ENCODE measurements at places on chromosomes 6 and 20. TPM values are rescaled to one million over a fixed set of nuclear protein-coding genes. Genes with fewer than 3 reads are reported as not detected.

The FAM217A gene
- not detected for polyA plus RNA-seq

The KIF25 gene
- polyA plus RNA-seq = not detected

GRCh38 chr20:56373942-56374341 lies 15.2 kb downstream of the FAM210B start:
- no peaks in the 10 kb centered on the region for H3K4me1 ChIP-seq
- no peak overlapping the region for H3K4me3 ChIP-seq
- peak; percentile 98 for DNase-seq

The PTCRA gene
- not detected for polyA plus RNA-seq

The THBD gene
- 0.07 TPM for polyA plus RNA-seq

The EFCAB8 gene
- not detected for polyA plus RNA-seq

- H3K4me3 ChIP-seq = no peak overlapping the region
- no peak for DNase-seq
- no peak overlapping the region for H3K27ac ChIP-seq
- no peaks in the 10 kb centered on the region for H3K4me1 ChIP-seq
Observed at GRCh38 chr20:57249073-57249472, 17.4 kb downstream of the BMP7 start.

DNA sequence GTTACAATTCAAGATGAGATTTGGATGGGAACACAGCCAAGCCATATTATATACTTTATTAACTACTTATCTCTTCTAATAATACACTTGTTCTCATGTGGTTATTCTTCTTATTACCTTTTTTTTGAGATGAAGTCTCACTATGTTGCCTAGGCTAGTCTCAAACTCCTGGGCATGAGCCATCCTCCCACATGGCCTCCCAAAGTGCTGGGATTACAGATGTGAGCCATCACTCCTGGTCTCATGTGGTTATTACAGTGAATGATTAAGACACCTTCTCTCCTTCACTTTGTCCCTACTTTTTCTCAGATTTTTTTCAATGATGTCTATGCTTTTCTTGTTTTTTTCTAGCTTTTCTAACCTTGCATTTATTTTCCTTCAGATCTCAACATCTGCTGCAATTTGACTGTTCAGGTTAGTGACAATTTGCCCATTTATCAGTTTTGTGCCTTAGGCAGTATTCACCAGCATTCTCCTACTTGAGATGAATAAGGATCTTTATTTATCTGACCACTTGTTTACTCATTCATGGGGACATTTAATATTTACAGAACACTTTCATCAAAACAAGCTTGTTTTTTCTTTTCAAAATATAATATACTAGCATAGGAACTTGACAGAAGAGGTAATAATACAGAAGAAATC lies 105.7 kb downstream of the SLC16A10 start:
- H3K4me3 ChIP-seq = no peak overlapping the region
- no peaks in the 10 kb centered on the region for H3K4me1 ChIP-seq
- peaks cover 3% of the 10 kb centered on the region for H3K27me3 ChIP-seq

The TXLNB gene
- polyA plus RNA-seq = 0.04 TPM

DNA sequence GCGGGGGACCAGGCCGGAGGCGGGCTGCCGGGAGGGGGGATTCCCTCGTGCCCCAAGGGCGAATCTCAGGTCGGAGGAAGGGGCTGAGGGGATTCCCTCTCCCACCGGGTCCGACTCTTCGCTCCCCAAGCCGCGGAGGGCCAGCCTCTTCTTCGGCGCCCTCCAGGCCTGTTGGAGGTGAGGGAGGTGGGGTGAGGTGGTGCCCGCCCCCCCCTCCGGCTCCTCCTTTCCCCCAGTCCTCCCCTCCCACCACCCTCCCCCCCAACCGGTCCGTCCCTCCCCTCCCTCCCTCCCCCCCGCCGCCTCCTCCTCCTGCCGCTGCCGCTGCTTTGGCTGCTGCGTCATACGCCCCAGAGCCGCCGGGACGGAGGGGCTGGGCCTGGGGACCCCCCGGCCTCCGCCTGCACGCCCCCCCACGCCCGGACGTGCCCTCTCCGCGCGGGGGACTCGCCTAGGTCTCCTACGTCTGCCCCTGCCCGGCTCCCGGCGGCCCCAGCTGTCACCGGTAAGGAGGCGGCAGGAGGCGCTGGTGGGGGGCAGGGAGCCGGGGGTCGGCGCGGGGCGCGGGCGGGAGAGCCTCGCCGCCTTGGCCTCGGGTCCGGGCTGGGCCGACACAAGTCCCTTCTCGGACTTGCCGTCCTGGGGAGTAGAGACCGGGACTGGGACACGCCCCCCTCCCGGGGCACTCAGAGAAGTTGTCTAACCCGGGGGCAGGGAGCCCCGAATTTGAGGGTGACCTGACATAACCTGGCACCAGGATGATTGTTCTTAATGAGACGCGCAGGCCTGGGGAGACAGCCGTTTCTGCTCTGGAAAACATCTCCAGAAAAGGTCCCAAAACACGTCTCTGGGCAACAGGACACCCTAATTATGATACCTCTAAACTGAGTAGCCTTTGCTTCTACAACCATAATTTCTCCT lies at the start of gene PHF1:
Gene PHF1 (plus strand): TSS at position 304 of the 921 bp plus-strand sequence. CDS start 1,250 bp downstream, outside the sequence.
- H3K36me3 ChIP-seq = peaks cover 39% of the 10 kb centered on the region
- H3K27me3 ChIP-seq = no peaks in the 10 kb centered on the region
- peak within 1 kb of the TSS; percentile 100 for H3K27ac ChIP-seq

The HRH3 gene
- polyA plus RNA-seq = not detected

GRCh38 chr6:128233531-128233930 lies 286.9 kb downstream of the PTPRK start:
- no peaks in the 10 kb centered on the region for H3K27me3 ChIP-seq
- H3K27ac ChIP-seq = no peak overlapping the region
- no peak for DNase-seq
- peaks cover 2% of the 10 kb centered on the region for H3K4me1 ChIP-seq
- no peak overlapping the region for H3K4me3 ChIP-seq

GRCh38 chr6:34247481-34248197 lies 1.2 kb downstream of the SMIM29 start:
- peaks cover 22% of the 10 kb centered on the region for H3K4me1 ChIP-seq
- peaks cover 12% of the 10 kb centered on the region for H3K36me3 ChIP-seq
- no peak overlapping the region for H3K4me3 ChIP-seq
- no peak overlapping the region for H3K27ac ChIP-seq

DNA sequence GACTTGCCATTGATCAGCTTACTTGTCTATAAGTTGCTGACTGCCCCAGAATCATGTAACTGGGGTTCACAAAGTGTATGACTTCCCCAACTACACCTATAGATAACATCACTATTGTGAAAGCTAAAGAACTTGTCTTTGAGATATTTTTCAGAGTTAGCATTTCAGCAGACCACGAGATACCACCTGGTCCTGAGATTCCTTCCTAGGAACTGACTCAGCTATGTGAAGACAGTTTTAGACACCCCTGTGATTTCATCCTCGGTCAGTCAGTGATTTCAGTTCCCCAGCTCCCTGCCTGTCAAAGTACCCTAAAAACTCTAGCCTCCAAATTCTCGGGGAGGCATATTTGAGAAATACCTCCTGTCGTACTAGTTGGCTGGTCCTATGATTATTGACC lies 62.4 kb downstream of the TXNDC5 start:
- H3K4me1 ChIP-seq = peaks cover 8% of the 10 kb centered on the region
- H3K27me3 ChIP-seq = no peaks in the 10 kb centered on the region
- no peak overlapping the region for H3K4me3 ChIP-seq
- peak; percentile 12 for DNase-seq

- peaks cover 6% of the 10 kb centered on the region for H3K4me1 ChIP-seq
- H3K27me3 ChIP-seq = peaks cover 9% of the 10 kb centered on the region
- no peak overlapping the region for H3K4me3 ChIP-seq
- H3K27ac ChIP-seq = no peak overlapping the region
- DNase-seq = no peak
- peaks cover 15% of the 10 kb centered on the region for H3K36me3 ChIP-seq
Observed at GRCh38 chr6:143957679-143958274, 50.3 kb downstream of the PLAGL1 start.

GRCh38 chr6:108921547-108922361 lies 73.5 kb downstream of the ARMC2 start:
- H3K4me3 ChIP-seq = no peak overlapping the region
- H3K36me3 ChIP-seq = no peaks in the 10 kb centered on the region
- DNase-seq = peak; percentile 31
- no peaks in the 10 kb centered on the region for H3K27me3 ChIP-seq

The NHLRC1 gene
- polyA plus RNA-seq = 1.0 TPM

The C6orf163 gene
- 0.43 TPM for polyA plus RNA-seq

The MAFB gene
- 0.10 TPM for polyA plus RNA-seq

DNA sequence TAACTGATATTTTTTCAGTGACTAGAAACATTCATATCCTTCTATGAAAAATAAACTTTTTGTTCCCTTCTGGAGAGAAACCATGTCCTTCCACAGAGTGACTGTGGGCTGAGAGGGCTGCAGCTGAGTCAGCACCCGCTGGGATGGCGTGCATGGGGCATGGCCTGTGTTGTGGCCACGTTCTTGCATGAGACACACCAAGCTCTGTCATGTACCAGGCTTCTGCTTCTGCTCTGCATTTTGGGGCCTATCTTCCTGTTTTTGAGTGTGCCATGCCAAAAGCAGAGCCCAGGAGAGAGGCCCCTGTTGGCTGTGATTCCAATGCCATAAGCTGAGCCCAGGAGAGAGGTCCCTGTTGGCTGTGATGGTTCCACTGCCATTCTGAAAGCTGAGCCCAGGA lies 10.8 kb downstream of the APMAP start:
- no peaks in the 10 kb centered on the region for H3K27me3 ChIP-seq
- no peak overlapping the region for H3K27ac ChIP-seq
- no peaks in the 10 kb centered on the region for H3K4me1 ChIP-seq

The TRIM15 gene
- polyA plus RNA-seq = not detected

The LST1 gene
- polyA plus RNA-seq = not detected

- H3K27me3 ChIP-seq = no peaks in the 10 kb centered on the region
- DNase-seq = no peak
- H3K4me1 ChIP-seq = peaks cover 12% of the 10 kb centered on the region
- no peak overlapping the region for H3K27ac ChIP-seq
- no peak overlapping the region for H3K4me3 ChIP-seq
- H3K36me3 ChIP-seq = peaks cover 65% of the 10 kb centered on the region
Observed at GRCh38 chr20:62307226-62308101, 4.7 kb downstream of the ADRM1 start.

The TFAP2C gene
- polyA plus RNA-seq = 0.05 TPM

- H3K36me3 ChIP-seq = no peaks in the 10 kb centered on the region
- DNase-seq = no peak
- H3K4me1 ChIP-seq = no peaks in the 10 kb centered on the region
- no peak overlapping the region for H3K27ac ChIP-seq
Observed at GRCh38 chr20:4720977-4721349, 746 bp upstream of the PRND start.

- H3K27me3 ChIP-seq = no peaks in the 10 kb centered on the region
- no peak for DNase-seq
- no peak overlapping the region for H3K27ac ChIP-seq
- H3K4me1 ChIP-seq = peaks cover 2% of the 10 kb centered on the region
Observed at GRCh38 chr6:38307740-38308139, 332.0 kb downstream of the BTBD9 start.

DNA sequence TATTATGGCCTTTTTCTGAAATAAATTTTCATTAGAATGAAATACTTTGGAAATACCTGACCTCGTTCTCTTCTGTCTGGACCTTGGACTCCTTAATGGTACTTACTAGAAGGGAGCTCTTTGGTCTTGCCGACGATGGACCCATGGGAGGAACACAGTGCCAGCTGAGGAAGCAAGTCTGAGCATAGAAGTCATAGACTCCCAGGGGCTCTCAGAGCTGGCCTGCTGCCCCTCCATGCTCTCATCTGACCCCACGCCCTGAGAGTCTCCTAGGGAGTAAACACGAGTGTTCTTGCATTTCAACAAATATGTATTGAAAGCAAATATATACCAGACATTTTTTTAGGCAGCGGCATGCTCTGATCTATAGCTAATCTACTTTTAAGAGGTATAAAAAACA lies 87.8 kb downstream of the PLEKHG1 start:
- no peak overlapping the region for H3K27ac ChIP-seq
- no peaks in the 10 kb centered on the region for H3K27me3 ChIP-seq
- no peak for DNase-seq
- H3K4me3 ChIP-seq = no peak overlapping the region
- no peaks in the 10 kb centered on the region for H3K4me1 ChIP-seq
